ENCODE measurements at places on chromosomes 6 and 20.

GRCh38 chr6:158290659-158291058 lies 21.6 kb upstream of the TULP4 start:
- DNase-seq, result peak; percentile 49

GRCh38 chr20:51695574-51696303 lies 72.5 kb downstream of the ATP9A start:
- DNase-seq, result no peak

- DNase-seq, result no peak
Measured at GRCh38 chr6:31569861-31570536, 2.1 kb upstream of the LTA start.

- no peak for DNase-seq
Measured at GRCh38 chr20:1375515-1375914, 17.3 kb downstream of the FKBP1A start.

GRCh38 chr6:44043479-44044153 lies 83.6 kb downstream of the MRPL14 start:
- no peak for DNase-seq

DNA sequence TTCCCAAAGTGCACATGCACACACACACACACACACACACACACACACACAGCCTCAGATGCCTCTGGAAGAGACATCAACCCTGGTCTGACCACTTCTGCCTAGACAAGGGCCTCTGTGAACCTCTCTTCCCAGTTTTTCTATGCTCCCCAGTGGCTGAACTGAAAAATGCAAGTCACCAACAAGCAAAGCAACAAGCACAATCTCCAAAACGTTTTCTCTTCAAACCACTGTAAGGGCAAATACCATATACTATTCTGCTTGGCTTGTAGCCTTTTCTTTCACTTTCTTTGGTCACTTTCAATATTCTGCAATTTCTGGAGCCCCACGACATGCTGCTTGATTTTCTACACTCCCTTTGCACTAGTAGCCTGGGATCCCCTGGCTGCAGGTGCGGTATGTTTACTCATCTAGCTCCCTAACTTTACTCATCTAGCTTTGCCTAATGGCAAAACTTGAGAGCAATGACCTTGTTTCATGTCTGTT lies 121.4 kb upstream of the DST start:
- no peak for DNase-seq

DNA sequence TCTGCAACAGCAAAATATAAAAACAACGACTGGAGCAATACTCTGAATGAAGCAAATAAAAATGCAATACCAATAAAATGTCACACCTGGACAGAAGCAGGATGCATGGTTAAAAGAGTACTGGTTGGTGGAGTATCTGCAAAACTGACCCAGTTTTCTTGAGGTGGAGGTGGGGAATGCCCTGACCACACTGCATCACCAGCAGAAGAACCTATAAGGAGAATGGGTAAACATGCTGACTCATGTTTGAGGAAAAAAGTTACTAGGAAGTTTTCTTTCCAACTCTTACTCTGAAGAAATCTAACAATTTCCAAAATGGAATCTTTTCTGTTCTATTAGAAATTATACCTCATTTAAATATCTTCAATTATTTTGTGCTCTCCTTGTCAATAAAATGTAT lies 43.6 kb downstream of the REPS1 start:
- peak; percentile 33 for DNase-seq

DNA sequence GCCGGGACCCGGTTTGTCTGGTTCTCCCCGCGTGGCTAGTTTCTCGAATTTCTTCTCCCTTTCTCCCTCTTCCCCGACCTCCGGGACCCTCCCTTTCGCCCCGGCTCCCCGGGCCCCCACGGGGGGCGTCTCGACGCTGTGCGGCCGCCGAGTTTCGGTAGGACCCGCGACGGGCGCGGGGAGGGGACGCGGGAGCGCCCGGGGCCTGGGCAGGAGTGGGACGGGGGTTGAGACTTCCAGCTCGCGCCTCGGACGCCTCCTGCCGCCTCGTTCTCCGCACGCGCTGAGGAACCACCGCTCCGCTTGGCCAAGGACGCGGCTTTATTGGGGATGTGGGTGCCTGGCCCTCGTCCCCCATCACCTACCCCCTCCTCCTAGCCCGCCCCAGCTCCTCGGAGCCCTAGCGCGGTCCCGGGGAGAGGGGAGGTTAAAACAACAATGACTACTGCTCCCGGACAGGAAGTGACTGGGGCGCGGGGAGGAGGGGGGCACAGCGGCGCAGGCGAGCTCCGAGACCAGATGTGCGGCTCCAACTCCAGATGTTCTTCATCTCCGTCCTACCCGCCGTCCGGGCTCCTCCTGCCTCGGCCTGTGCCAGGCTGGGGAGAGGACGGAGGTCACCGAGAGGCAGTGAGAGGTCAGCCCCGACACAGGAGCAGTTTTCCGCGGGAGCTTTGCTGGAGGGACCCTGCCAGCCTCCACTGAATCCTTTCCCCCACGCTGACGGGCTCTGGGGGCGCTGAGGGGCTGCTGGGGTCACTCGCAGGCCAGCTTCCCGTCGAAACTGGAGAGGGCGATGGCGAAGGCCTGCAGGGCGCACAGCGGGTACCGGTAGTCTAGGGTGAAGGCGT lies 917 bp upstream of the TEAD3 start:
- DNase-seq, result peak; percentile 35

GRCh38 chr6:98971303-98971702 lies 23.6 kb upstream of the FBXL4 start:
- no peak for DNase-seq

DNA sequence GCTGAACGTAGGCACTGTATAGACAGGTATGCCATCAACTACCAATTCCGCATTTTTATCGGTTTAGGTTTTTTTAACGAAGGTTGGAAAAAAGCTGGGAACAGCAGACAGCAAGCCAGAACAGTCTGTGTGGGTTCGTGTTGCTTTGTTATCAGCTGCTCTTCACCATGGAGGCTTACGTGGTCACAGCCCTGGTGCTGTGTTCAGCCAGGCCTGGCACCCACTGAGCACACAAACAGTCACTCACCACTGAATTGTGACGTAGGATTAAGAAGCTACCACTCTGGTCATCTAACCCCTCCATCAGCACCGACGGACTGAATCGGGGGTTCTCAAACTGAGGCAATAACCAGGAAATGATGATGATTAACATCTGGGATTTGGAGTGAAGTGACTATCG lies 13.2 kb downstream of the FAM210B start:
- DNase-seq, result no peak

DNA sequence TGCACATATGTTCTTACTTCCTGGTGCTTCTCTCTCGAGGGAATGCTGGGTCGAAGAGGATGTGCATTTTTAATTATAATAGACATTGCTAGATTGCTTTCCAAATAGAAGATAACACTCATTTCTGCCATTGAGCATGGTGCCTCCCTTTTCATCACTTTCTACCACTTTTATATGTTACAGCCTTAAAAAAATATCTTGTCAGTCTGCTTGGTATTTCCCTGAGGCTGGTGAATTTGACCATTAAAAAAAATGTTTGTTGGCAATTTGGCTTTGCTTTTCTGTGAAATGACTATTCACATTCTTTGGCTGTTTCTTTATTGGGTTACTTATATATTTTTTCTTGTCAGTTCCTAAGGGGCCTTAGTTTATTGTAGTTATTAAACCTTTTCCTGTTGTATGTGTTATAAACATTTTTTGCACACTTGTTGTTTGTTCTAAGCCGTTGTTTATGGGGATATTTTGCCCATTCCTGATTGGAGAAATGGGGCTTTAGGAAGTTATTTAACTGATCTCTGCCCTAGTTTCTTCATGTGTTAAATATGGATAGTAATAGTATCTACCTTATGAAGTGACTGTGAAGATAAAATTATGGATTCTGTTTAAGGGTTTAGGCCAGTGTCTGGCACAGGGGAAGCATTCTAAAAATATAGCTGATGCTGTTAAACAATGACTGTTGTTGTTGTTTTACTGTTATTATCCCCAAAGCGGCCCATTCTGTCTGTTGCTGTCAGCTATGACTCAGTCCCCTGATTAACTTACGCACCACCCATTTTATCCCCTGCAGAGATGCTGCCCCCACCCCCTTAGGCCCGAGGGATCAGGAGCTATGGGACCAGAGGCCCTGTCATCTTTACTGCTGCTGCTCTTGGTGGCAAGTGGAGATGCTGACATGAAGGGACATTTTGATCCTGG lies 3.8 kb downstream of the DDR1 start:
- DNase-seq, result no peak

DNA sequence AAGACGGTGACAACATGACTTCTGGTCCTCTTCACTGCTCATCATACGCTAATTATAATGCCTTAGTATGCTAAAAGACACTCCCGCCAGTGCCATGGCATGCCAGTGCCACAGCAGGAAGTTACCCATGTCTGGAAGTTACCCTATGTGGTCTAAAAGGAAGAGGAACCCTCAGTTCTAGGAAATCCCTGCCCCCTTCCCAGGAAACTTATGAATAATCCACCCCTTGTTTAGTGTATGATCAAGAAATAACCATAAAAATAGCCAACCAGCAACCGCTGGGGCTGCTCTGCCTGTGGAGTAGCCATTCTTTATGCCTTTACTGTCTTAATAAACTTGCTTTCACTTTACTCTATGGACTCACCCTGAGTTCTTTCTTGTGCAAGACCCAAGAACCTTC lies 15.8 kb upstream of the SERPINB9 start:
- no peak for DNase-seq

- DNase-seq, result no peak
Measured at GRCh38 chr6:34949636-34950035, 60.6 kb downstream of the ANKS1A start.

GRCh38 chr6:26552640-26553188 lies 14.5 kb downstream of the HMGN4 start:
- no peak for DNase-seq

DNA sequence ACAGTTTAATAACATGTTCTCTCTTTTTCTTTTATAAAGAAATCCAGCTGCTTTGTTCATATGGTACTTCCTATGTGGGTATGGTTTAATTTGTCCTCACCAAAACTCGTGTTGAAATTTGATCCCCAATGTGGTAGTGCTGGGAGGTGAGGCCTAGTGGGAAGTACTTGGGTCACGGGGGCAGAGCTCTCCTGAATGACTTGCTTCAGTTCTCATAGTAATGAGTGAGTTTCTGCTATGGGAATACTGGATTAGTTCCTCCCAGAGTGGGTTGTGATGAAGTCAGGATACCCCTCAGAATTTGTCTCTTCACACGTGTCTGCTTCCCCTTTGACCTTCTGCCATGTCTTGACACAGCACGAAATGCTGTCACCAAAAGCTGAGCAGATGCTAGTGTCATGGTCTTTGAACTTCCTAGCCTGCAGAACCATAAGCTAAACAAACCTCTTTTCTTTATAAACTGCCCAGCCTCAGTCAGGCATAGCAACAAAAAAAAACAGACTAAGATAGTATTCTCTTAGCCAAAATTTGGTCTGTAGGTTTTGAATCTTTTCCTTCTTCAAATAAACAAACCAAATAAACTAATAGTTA lies 87.8 kb upstream of the HS3ST5 start:
- no peak for DNase-seq

DNA sequence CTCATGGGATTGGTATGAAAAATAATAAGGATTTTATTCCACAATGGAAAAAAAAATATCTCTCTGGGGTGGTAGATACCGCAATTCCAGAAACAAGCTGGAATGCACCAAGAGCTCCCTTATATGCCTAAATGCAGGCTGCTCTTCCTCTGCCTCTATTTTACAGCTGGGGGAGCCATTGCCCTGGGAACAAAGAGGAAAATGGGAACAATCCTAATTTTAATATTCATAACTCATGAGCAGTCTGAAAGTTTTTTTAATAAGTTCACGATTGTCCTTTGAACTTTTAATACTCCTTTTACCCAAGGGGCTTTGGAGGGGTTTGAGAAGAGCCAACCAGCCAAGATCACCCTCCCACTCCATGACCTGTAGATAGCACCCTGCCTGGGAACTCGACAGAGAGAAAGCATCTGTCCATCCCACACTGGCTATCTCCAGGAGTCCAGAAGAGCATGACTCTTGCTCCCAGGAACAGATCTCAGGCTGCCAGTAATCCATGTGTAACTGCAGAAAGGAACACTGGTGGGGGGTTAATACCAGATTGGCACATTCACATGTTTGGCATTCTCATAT lies 74.7 kb downstream of the CD83 start:
- DNase-seq, result no peak

- DNase-seq, result no peak
Measured at GRCh38 chr20:2698186-2698817, 5.7 kb downstream of the EBF4 start.

DNA sequence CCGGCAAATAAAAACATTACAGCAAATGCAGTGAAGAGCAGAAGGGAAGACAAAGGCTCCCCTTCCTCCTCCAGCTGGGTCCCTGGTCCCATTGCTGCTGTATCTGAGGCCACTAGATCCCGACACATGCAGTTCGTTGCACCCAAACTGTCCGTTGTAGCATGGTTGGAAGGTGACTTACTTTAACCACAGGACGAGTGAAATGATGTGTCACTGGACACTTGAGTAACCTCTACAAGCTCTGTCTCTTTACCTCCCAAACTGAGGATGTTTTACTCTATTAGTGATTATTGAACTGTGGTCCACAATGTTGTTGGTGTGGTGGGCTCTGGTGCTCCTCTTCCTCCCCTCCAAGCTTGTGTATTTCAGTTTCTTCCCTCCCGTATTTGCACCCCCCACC lies 46.2 kb upstream of the ARMH2 start:
- no peak for DNase-seq

DNA sequence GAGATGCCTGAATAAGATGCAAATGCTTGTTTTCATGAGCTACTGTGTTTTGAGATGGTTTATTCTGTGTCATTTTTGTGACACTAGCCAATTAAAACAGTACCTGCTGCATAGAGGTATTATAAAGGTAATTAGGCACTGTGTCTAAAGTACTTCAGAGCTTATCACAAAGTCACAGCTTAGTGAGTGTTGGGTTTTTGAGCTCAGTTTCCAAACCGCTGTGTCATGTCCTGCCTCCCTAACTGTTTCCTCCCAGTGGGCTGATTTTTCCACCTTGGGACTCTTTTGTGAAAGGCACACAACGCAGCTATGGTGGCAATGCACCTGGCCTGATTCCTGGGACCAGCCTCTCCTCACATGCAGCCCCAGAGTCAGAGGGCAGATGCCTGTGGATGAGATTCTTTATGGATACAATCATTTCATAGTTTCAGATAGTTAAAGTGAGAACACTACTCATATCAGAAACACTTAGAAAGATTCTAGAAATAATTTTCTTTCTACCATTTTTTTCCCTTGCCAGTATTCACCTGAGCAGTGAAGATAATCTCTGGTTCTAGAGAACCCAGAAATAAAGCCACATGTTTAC lies 41.3 kb upstream of the TAGAP start:
- no peak for DNase-seq

DNA sequence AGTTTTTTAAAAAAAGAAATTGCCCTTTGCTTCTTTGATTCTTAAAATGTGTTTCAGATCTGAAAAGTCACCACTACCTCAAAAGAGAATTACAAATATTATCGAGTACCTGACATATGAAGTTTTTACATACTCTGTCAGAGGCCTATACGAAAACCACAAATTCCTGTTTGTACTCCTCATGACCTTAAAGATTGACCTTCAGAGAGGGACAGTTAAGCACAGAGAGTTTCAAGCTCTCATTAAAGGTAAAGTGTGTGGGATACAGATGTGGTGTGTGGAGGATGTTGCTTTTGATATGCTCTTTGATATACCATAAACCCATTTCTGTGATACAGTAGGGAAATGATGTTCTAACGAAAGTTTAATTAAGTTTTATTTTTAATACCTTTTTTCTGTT lies 109.8 kb upstream of the GLP1R start:
- no peak for DNase-seq

All from effector memory CD8-positive, alpha-beta T cell (primary cell).